ENCODE measurements at places on chromosomes 2 and 18. TPM values are rescaled to one million over a fixed set of nuclear protein-coding genes. Genes with fewer than 3 reads are reported as not detected.

- H3K36me3 ChIP-seq: no peaks in the 10 kb centered on the region
- H3K27ac ChIP-seq: no peak overlapping the region
- no peak for DNase-seq
- peaks cover 37% of the 10 kb centered on the region for H3K4me1 ChIP-seq
Measured at GRCh38 chr2:104854498-104855220, 744 bp downstream of the POU3F3 start.

PDCL3 gene
- 24.8 TPM for polyA plus RNA-seq

- H3K27me3 ChIP-seq: no peaks in the 10 kb centered on the region
- no peaks in the 10 kb centered on the region for H3K4me1 ChIP-seq
- no peaks in the 10 kb centered on the region for H3K36me3 ChIP-seq
- H3K27ac ChIP-seq: no peak overlapping the region
- no peak for DNase-seq
Measured at GRCh38 chr2:4530231-4530630, 826.9 kb downstream of the DCDC2C start.

- no peaks in the 10 kb centered on the region for H3K36me3 ChIP-seq
- no peaks in the 10 kb centered on the region for H3K27me3 ChIP-seq
- no peaks in the 10 kb centered on the region for H3K4me1 ChIP-seq
- peak; percentile 14 for DNase-seq
Measured at GRCh38 chr18:39702888-39703287, 2137.3 kb upstream of the CELF4 start.

- H3K4me3 ChIP-seq: peak within 1 kb of the TSS; percentile 88
- peak within 1 kb of the TSS; percentile 99 for H3K27ac ChIP-seq
- H3K36me3 ChIP-seq: no peaks in the 10 kb centered on the region
- peaks cover 58% of the 10 kb centered on the region for H3K4me1 ChIP-seq
Measured at GRCh38 chr2:241315879-241316631, at the start of gene SEPTIN2. Gene SEPTIN2, plus strand, starts transcription at chr2:241315925. Its CDS starts 8,308 bp downstream, at chr2:241324233.

DNA sequence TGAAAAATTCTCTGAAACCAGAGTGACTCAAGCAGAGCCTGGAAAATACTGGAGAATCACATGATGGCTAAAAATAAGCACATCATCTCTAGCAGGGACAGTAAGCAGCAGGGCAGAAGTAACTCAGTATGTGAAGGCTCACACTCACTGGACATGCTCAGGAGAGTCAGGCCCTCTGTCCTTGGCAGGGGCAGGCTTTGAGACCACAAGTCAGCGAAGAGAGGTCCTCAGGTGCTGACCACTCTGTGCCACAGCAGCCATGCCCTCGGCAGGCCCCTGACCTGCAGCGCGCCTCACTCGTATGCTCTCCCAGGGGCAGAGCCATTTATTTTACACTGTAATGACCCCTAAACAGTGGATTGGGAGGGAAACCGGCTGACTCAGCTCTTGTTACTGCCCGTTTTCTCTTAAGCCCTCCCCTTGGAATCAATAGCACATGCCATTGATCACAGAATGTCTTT is 76.8 kb downstream of the MAPRE2 start:
- peaks cover 12% of the 10 kb centered on the region for H3K4me1 ChIP-seq
- no peak for DNase-seq
- no peaks in the 10 kb centered on the region for H3K36me3 ChIP-seq
- H3K27me3 ChIP-seq: no peaks in the 10 kb centered on the region

GRCh38 chr18:36094431-36094830 is 27.1 kb upstream of the RPRD1A start:
- H3K4me1 ChIP-seq: no peaks in the 10 kb centered on the region
- H3K36me3 ChIP-seq: no peaks in the 10 kb centered on the region
- no peak overlapping the region for H3K27ac ChIP-seq
- H3K4me3 ChIP-seq: no peak overlapping the region
- no peaks in the 10 kb centered on the region for H3K27me3 ChIP-seq

DNA sequence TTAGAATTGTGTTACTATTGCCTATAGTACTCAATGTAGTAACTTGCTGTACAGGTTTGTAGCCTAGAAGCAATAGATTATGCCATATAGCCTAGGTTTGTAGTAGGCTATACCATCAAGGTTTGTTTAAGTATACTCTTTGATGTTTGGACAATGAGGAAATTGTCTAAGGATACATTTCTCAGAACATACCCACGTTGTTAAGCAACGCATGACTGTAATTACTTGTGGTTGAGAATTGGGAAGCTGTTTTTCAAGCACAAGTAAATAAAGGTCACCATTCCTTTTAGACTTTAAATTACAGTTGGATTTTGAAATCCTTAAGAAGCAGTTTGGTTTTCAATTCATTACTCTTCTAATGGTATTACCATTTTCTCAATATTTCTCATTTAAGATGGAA is 89.8 kb upstream of the KCNH7 start:
- peak; percentile 1 for DNase-seq
- H3K4me3 ChIP-seq: no peak overlapping the region
- H3K36me3 ChIP-seq: no peaks in the 10 kb centered on the region
- H3K27ac ChIP-seq: no peak overlapping the region

GRCh38 chr2:43039376-43040080 is 186.9 kb downstream of the ZFP36L2 start:
- no peaks in the 10 kb centered on the region for H3K27me3 ChIP-seq
- H3K36me3 ChIP-seq: no peaks in the 10 kb centered on the region
- H3K4me3 ChIP-seq: no peak overlapping the region

DNA sequence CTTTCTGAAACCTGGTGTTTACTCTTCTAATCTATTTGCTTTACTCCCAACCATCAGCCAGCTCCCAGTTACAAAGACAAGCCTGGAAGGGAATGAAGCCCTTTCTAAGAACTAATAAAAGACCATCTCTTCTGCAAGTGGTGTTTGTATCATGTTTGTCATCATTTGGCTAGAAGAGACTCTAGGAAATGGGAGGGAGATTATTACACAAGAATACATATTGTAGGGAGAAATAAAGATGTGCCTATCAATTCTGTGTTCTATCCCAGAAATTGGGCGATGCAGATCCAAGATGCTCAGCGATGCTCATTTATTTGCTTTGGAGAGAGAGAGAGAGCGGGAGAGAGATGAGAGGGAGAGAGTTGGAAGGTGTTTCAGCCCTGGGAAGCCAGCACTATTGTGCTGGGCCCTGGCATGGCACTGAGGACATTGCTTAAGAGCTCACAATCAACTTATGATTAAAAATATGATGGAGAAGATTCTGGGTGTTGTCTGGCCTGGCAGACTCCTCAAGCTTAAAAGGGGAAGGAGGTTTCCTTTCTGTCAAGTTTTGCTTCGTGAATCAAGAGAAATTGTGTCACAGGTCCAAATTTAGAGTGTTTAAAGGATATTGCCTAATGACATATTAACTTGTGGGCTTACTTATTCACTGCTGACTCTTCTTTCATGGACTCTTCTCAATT is 41.8 kb upstream of the AFF3 start:
- peaks cover 38% of the 10 kb centered on the region for H3K4me1 ChIP-seq
- peak; percentile 90 for DNase-seq
- peak overlapping the region; percentile 71 for H3K27ac ChIP-seq
- no peaks in the 10 kb centered on the region for H3K27me3 ChIP-seq
- H3K4me3 ChIP-seq: no peak overlapping the region
- no peaks in the 10 kb centered on the region for H3K36me3 ChIP-seq

DNER gene
- 0.20 TPM for polyA plus RNA-seq

GRCh38 chr2:206935991-206936842 is 3.1 kb upstream of the CPO start:
- H3K27me3 ChIP-seq: no peaks in the 10 kb centered on the region
- no peak for DNase-seq
- no peak overlapping the region for H3K4me3 ChIP-seq
- no peak overlapping the region for H3K27ac ChIP-seq

DNA sequence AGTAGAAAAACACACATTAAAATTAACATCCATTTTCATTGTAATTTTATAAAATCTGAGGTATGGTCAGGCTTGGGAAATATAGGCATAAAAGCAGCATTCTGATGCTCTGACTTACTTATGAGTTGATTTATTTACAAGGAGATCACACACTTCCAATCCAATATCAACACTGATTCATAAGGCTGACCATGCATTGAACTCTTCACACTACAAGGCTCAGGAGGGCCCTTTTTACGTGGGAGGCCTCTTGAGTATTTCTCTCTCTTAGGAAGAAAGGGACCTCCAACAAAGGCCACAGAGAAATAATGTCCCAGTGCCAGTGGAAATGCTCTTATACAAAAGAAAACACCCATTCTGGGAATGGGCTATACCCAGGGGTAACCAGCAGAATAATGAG is 222.8 kb downstream of the NAPG start:
- no peaks in the 10 kb centered on the region for H3K4me1 ChIP-seq
- H3K27ac ChIP-seq: no peak overlapping the region
- no peak for DNase-seq
- H3K27me3 ChIP-seq: no peaks in the 10 kb centered on the region
- no peak overlapping the region for H3K4me3 ChIP-seq
- H3K36me3 ChIP-seq: no peaks in the 10 kb centered on the region

GRCh38 chr2:17813010-17813741 is 3.1 kb upstream of the MSGN1 start:
- DNase-seq: peak; percentile 54
- H3K36me3 ChIP-seq: no peaks in the 10 kb centered on the region
- H3K4me3 ChIP-seq: no peak overlapping the region
- no peaks in the 10 kb centered on the region for H3K27me3 ChIP-seq
- no peak overlapping the region for H3K27ac ChIP-seq

DNA sequence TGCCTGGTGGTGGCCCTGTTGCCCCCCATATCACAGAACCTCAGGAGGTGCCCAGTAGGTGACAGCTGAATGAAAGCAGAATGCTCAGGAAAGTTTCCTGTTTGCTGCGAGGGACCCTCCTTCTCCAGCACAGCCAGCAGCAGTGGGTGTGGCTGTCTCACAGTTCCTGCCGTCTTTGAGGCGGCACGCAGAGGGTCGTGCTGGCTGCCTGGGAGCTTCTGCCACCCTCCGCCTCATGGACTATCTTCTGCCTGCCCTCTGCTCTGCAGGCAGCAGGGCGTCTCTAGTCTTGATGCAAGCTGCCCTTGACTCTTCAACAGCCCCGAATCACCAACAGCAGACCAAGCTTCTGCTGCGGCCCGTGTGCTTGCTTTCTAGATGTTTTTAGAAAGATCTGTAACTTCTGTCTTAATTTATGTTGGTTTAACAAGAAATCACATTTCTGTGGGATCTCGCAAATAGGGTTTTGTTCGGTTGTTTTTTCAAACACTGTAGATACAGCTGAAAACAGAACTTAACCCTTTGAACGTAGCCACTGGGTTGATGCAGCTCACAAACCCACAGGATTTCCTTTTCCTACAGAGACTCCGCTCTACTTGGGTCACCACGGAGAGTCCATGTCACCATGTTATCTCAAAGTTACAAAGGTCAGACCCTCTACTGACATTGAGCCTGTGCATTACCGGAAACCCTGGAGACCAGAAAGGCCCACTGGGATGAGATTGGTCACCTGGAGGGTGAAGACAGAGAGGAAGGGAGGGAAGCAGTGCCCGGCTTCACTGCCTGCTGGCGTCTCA is 144.9 kb downstream of the ACOXL start:
- no peak overlapping the region for H3K4me3 ChIP-seq
- DNase-seq: no peak
- peaks cover 38% of the 10 kb centered on the region for H3K4me1 ChIP-seq

GRCh38 chr18:48819781-48820482 is 130.8 kb downstream of the SMAD7 start:
- H3K27me3 ChIP-seq: no peaks in the 10 kb centered on the region
- peaks cover 33% of the 10 kb centered on the region for H3K36me3 ChIP-seq
- H3K4me3 ChIP-seq: no peak overlapping the region
- peaks cover under 1% of the 10 kb centered on the region for H3K4me1 ChIP-seq

DNA sequence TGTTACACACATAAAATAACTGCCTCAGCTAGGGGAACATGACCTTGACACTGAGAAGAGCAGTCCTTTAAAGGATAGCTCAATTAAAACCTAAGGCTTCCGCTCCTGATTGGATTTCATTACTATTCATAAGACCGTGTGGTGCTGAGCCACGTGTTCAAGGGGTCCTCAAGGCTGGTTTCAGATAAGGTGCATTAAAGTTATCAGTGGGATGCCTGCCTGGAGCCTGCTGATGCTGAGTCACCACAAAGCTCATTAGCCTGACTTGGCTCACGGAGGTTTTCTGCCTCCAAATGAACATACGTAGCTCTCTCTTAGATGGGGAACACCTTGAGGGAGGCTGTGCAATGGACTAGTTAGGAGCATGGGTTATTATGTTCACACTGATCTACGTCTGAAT is 518.9 kb downstream of the TDRD15 start:
- H3K27me3 ChIP-seq: no peaks in the 10 kb centered on the region
- no peak overlapping the region for H3K4me3 ChIP-seq
- no peaks in the 10 kb centered on the region for H3K36me3 ChIP-seq

- H3K27me3 ChIP-seq: no peaks in the 10 kb centered on the region
- H3K36me3 ChIP-seq: no peaks in the 10 kb centered on the region
- H3K27ac ChIP-seq: no peak overlapping the region
Measured at GRCh38 chr2:50674876-50675275, 357.1 kb downstream of the NRXN1 start.

GRCh38 chr18:73038336-73038735 is 170.5 kb upstream of the NETO1 start:
- H3K4me1 ChIP-seq: no peaks in the 10 kb centered on the region
- no peak for DNase-seq
- no peak overlapping the region for H3K27ac ChIP-seq
- H3K27me3 ChIP-seq: no peaks in the 10 kb centered on the region
- no peaks in the 10 kb centered on the region for H3K36me3 ChIP-seq

COLEC11 gene
- polyA plus RNA-seq: not detected

GRCh38 chr2:69742322-69742952 is 503 bp downstream of the ANXA4 start:
- H3K4me1 ChIP-seq: peaks cover 34% of the 10 kb centered on the region
- H3K4me3 ChIP-seq: peak overlapping the region; percentile 80
- no peaks in the 10 kb centered on the region for H3K36me3 ChIP-seq
- H3K27ac ChIP-seq: peak overlapping the region; percentile 89

GRCh38 chr18:49500201-49500921 is 13.3 kb upstream of the C18orf32 start:
- no peak overlapping the region for H3K4me3 ChIP-seq
- no peak overlapping the region for H3K27ac ChIP-seq
- H3K27me3 ChIP-seq: peaks cover 2% of the 10 kb centered on the region

SIX3 gene
- polyA plus RNA-seq: not detected

DNA sequence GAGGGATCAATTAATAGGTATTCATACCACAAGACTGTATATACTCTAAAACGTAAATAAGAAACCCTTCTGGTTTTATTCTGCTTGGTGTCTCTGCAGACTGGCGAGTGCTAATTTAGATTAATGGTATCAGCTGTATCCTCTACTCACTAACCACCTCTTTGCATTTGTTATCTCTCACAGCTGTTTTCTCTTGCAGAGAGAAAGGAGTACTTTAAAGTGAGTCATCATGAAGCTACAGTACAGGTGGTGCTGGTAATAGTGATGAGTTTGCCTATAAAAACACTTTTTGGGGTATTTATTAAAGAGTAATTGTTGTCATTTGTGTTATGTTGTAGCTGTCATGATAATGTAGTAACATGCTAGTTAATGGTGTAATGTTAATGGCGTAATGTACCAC is 147.7 kb downstream of the NETO1 start:
- H3K4me1 ChIP-seq: no peaks in the 10 kb centered on the region
- H3K36me3 ChIP-seq: no peaks in the 10 kb centered on the region
- DNase-seq: no peak
- no peak overlapping the region for H3K4me3 ChIP-seq

GRCh38 chr2:234142530-234142929 is 92.0 kb downstream of the SPP2 start:
- peaks cover 2% of the 10 kb centered on the region for H3K27me3 ChIP-seq
- no peak overlapping the region for H3K27ac ChIP-seq
- H3K36me3 ChIP-seq: no peaks in the 10 kb centered on the region
- no peak overlapping the region for H3K4me3 ChIP-seq
- no peaks in the 10 kb centered on the region for H3K4me1 ChIP-seq

Data from CD14-positive monocyte (primary cell).